Nucleus accumbens (tissue), 56 donors: ENCODE measurements at places on chromosomes 11 and 22.

DNA sequence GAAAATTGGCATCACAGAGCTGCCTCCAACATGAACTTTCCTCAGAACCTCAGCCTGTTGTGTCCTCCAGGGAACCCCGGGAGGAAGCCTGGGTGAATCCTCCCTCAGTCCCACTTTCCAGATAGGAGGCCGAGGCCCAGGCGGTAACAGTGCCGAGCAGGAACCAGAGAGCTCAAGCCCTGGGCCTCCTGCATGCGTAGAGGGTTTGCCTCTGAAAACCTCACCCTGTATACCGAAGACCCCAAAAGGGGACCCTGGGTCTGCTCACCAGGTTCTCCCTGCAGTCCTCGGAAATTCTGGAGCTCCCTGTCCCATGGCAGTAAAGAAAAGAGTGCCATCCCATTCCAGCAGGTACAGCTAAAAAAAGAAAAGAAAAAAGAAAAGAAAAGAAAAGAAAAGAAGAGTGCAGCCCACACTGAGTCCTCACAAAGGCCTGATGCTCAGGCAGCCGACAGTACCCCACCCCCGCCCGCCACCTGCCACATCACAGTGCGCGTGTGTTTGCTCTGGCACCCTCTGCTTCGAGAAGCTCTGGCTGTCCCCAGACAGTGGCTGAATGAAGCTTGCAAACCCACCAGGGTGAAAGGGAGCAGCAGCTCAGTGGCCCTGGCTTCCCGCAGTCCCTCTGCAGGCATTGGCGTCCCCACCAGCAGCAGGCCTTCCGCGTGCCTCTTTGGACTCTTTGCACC lies 28.4 kb upstream of the FADD start:
- DNase-seq: no peak

- no peak for DNase-seq
Measured at GRCh38 chr11:95922536-95923438, 1.1 kb downstream of the MTMR2 start.

GRCh38 chr22:34861787-34862186 lies 204.2 kb upstream of the ISX start:
- no peak for DNase-seq

GRCh38 chr11:116558504-116559211 lies 214.1 kb downstream of the BUD13 start:
- DNase-seq: no peak

DNA sequence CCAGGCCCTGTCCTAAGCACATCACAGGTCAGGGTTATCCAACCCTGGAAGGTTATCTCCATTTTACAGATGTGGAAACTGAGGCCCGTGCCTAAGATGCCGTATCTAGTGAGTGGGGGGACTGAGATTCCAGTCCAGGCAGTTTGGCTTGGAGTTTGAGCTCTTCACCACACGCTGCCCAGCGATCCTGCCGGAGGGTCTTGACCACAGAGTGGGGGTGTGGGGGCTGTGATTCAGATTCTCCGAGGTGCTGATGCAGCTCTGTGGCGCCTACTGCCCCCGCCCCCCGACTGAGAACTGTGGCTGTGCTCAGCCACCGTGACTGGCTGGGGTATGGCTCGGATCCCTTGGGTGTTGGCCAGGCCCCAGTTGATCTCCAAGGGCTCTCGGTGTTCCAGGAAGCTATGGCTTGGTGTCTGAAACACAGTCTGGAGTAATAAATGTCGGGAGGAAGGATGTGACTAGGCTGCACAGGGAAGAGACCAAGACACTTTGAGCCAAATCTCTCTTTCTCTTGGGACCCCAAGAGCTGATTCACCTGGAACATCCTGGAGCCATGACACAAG lies 60.6 kb upstream of the RASD2 start:
- no peak for DNase-seq

GRCh38 chr11:14529951-14530350 lies 9.8 kb upstream of the PSMA1 start:
- DNase-seq: no peak

DNA sequence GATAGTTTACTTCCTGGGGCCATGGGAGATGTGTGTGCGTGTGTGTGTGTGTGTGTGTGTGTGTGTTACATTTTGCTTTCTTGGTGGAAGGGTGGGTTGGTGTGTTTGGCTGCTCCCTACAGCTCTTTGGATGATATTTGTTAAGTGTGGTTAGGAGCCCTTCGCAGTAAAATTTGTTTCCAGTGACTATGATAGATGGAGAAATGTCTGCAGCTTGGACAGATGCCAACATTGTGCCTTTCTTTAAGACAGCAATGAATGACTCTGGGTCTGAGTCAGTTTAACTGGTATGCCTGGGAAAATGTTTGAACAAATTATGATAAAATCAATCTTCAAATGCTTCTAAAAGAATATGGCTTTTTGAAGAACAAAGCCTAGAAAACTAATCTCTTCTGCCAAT lies 102.7 kb upstream of the TRPC6 start:
- no peak for DNase-seq

DNA sequence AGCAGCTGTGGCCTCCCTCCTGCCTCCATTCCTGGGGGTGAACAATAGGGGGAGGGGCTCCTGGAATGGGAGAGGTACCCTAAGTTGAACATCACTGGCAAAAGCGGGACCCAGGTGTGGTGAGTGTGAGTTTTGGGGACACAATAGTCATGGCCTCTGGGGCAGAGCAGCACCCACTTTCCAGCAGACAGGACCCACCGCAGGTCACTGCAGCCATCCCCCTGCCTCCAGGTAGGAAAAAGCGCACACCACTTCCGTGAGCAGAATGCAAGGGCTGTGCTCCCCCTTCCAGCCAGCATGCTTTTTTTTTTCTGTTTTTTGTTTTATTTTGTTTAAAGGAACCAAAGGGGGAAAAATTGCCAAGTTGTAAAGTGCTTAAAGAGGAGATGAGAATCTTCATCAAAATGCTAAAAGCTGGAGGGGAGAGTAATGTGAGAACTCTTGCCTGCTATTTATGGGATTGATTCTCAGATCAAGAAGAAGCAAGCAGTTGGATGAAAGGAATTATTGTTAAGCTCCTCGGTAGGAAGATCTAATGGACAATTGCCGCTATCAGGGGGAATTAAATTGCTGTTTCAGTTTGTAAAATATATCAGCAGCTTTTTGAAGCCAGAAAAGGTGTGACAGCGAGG lies 152.9 kb downstream of the FEZ1 start:
- DNase-seq: no peak

DNA sequence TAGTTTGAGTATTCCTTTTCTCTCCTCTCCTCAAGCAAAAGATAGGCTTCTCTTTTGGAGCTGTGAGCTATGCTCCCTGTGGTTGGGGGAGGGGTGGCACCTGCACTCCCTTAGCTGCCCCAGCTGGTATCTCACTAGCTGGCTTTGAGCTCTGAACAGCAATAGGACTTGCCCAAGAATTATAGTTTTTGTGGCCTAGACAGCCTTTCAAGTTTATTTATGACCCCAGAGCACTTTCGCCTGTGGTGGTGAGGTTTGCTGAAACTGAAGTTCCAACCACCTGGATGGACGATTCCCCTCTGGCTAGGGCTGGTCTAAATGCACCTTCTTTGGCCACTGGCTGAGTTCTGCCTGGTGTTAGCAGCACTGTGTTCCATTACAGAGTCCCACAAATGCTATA lies 37.1 kb upstream of the SLC37A2 start:
- no peak for DNase-seq

GRCh38 chr11:83285151-83285770 lies 906 bp downstream of the CCDC90B start:
- no peak for DNase-seq

DNA sequence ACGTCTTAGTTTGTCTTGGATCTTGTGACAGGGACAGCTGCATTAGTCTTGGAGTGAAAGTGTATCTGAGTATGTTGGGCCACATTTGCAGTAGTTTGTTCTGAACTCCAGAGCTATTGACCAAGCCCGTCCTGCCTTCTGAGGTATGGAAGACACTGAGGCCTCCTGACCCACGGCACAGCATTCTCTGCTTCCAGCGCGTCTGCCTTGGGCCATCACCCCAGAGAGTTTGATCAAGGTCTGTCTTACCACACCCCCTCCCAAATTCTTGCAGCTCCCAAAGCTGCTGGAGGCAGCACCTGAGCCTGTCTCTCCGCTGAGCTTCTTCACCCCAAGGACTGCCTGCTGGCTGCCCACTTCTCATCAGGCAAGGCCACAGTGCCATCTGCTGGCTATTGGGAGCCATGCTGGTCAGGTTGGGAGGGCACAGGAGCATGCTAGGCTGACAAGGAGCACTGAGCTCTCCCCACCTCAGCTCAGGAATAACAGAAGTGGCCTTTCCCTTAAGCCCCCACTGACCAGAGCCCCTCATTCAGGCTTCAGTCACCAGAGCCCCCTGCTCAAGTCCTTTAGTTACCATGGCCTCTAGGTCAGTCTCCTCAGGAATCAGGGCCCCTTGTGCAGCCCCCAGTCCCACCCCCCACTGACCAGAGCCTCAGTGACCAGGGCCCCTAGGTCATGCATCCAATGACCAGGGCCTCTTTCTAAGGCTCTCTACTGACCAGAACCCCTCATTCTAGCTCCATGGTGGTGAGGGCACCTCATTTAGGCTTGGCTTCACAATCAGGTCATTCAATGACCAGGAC lies 27.2 kb upstream of the SMPD1 start:
- DNase-seq: peak; percentile 70

DNA sequence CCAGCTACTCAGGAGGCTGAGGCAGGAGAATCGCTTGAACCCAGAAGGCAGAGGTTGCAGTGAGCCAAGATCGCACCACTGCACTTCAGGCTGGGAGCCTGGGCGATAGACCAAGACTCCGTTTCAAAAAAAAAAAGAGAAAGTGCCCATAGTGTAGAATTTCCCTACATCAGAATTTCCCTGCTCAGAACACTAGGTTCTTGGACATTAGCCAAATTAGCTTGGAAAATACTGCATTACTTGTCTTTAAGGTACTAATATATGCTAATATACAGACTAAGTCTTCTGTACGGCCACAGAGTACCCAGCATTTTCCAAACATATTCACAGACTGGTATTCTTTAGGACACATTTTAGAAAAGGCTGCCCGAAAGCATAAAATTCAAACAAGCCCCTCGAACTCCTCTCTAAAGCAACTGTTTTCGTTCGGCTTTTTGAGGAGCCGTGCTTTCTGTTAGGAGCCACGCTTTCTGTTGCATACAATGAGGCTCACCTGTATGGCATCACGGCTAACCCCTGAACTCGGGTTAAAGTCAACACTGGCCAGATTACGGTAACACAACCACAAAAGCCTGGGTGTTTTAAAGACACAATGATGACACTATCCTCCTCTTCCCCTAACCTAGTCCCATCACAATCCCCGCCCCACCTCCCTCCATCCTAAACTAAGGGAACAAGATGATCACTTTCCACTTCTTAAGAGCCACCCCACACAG lies 18.4 kb downstream of the TNKS1BP1 start:
- no peak for DNase-seq

GRCh38 chr11:93285430-93285829 lies 45.1 kb upstream of the DEUP1 start:
- no peak for DNase-seq

GRCh38 chr11:130381317-130381716 lies 47.1 kb downstream of the ADAMTS8 start:
- no peak for DNase-seq

GRCh38 chr11:112579282-112579681 lies 318.6 kb upstream of the PLET1 start:
- DNase-seq: no peak

DNA sequence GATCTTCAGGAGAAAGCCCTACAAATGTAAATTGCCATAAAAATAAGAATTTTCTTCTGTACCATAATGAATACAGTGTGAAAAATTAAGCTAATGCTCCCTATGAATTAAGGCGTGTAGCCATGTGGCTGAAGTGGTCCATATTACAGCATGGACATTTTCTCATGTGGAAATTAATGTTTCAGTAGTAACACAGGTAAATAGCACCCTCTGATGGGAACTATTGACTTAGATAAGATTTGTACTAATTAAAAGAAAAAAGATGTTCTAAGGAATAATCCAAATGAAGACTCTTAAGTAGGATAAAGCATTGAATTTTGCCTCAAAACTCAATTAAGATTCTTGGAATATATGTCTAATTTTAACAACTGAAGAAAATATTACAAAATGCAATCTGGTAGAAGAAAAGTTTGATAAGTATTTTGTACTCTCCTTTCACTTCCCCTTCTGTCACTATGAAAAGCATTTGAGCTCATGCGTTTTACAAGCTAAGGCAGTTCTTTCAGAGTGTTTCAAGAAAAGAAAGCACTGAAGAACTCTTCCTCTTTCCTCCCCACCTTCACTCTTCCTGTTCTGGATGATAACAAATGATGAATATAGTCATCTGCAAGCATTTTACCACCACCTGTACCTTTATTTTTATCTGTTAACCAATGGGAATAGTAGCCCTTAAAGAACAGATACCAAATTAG lies 9.9 kb upstream of the OR8D2 start:
- DNase-seq: no peak

- no peak for DNase-seq
Measured at GRCh38 chr11:118911113-118911879, 14.4 kb downstream of the BCL9L start.

- no peak for DNase-seq
Measured at GRCh38 chr11:132623511-132623910, 908.8 kb downstream of the OPCML start.

DNA sequence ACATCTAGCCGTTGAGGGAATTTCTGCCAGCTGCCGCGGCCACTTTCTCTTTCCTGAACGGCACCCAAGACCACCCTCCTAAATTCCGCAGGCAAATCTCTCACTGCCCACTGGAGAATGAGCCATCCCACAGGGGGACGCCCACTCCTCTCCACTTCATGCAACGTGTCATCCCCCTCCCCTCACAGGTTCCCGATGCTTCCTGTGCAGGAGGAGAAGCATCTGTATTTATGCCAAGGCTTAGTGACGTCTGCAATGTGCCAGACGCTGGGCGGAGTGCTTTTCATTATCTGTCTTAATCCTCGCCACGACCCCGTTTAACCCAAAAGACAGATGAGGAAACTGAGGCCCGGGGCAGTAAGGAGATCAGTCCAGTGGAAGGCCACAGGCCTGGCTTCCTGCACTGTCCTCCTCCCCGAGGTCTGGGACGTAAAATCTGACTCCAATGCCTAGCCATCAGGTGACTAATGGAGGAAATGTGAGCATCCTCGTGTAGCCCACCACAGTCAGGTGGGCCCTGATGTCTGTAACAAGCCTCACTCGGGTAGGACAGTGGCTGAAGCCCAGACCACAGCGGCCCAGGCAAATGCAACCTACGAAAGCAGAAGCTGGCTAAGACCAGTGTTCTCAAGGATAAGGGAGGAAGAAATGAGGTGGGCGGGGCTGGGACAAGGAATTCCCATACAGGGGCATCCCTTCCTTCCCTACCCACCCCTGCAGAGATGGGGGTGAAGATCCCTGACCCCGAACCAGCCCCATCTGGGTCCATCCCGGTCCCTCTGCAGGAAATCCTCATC lies 23.1 kb downstream of the MN1 start:
- no peak for DNase-seq
